Testis (tissue), 5 donors: ENCODE measurements at places on chromosomes 12 and 14. TPM values are rescaled to one million over a fixed set of nuclear protein-coding genes. Genes with fewer than 3 reads are reported as not detected.
A peak's percentile ranks its signal among the peaks of the same experiment; 100 is the strongest.

DNA sequence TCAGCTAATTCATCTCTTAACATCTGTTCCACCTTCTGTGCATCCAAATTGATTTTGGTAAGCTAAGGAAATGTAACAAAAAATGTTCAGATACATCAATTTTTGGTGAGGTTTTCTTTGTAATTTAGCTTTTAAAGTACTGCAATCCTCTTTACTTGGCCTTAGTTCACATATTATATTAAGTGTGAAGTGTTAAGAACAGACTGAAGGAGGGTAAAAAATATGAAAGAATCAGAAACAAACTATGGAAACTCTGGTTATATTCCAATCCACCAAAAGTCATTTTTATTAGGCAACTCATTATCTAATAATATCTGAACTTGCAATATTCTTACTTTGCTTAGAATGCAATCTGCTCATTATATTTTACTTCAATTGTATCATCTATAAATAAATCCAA lies 49.1 kb downstream of the CEP290 start:
- H3K36me3 ChIP-seq = no peaks in the 10 kb centered on the region
- no peak for DNase-seq
- H3K4me1 ChIP-seq = no peaks in the 10 kb centered on the region
- H3K27ac ChIP-seq = no peak overlapping the region
- H3K27me3 ChIP-seq = no peaks in the 10 kb centered on the region

GRCh38 chr14:73787486-73788316 lies 63.9 kb upstream of the PTGR2 start:
- H3K27ac ChIP-seq = peak overlapping the region; percentile 87
- no peaks in the 10 kb centered on the region for H3K36me3 ChIP-seq
- H3K4me1 ChIP-seq = peaks cover 63% of the 10 kb centered on the region
- H3K27me3 ChIP-seq = no peaks in the 10 kb centered on the region

- DNase-seq = no peak
- H3K27ac ChIP-seq = no peak overlapping the region
- no peaks in the 10 kb centered on the region for H3K36me3 ChIP-seq
- H3K4me3 ChIP-seq = no peak overlapping the region
- peaks cover 8% of the 10 kb centered on the region for H3K4me1 ChIP-seq
- H3K27me3 ChIP-seq = no peaks in the 10 kb centered on the region
Measured at GRCh38 chr12:95788637-95789036, 1.9 kb downstream of the NTN4 start.

GRCh38 chr14:64098120-64098519 lies 196.1 kb downstream of the ESR2 start:
- no peak overlapping the region for H3K4me3 ChIP-seq
- H3K27ac ChIP-seq = no peak overlapping the region
- no peaks in the 10 kb centered on the region for H3K36me3 ChIP-seq
- no peaks in the 10 kb centered on the region for H3K4me1 ChIP-seq
- DNase-seq = no peak

DNA sequence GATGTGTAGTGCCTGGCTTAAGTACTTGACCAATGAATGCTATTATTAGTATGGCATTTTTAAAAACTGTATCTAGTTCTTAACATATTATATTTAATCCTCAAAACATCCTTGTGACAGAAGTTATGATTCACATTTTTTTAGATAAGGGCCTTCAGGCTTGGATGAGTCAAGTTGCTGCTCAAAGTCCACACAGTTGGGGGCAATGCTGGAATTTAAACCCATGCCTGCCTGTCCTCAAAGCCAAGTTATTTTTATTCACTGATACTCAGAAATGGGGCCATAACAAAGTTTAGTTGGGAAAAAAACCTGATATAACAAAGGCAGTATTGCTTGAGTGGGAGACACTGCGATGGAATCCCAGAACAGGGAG lies 50.6 kb downstream of the RFX4 start:
- H3K27ac ChIP-seq = no peak overlapping the region
- H3K36me3 ChIP-seq = no peaks in the 10 kb centered on the region

- no peaks in the 10 kb centered on the region for H3K4me1 ChIP-seq
- peak overlapping the region; percentile 28 for H3K4me3 ChIP-seq
- no peak for DNase-seq
- no peaks in the 10 kb centered on the region for H3K27me3 ChIP-seq
- H3K36me3 ChIP-seq = no peaks in the 10 kb centered on the region
Measured at GRCh38 chr12:80400571-80400991, 43.5 kb upstream of the PTPRQ start.

DNA sequence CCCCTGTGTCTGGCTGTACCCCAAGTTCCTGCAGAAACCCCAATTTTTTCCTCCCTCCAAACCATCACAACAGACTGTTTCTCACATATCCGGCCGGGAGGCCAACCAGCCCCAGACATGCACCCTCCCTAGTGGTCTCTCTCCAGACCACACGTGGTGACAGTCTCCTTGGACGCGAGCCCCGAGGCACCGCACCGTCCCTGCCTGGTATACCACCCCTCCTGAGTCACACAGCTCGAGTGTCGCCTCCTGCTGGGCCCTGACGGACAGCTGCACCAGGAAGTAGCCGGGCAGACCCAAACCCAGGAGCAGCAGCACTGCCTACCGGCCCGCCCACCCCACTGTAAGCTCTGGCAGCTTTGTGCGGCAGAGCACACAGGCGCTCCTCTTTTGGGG lies 97.4 kb downstream of the RFLNA start:
- no peaks in the 10 kb centered on the region for H3K36me3 ChIP-seq
- no peak for DNase-seq
- no peak overlapping the region for H3K4me3 ChIP-seq
- H3K4me1 ChIP-seq = peaks cover 84% of the 10 kb centered on the region

DNA sequence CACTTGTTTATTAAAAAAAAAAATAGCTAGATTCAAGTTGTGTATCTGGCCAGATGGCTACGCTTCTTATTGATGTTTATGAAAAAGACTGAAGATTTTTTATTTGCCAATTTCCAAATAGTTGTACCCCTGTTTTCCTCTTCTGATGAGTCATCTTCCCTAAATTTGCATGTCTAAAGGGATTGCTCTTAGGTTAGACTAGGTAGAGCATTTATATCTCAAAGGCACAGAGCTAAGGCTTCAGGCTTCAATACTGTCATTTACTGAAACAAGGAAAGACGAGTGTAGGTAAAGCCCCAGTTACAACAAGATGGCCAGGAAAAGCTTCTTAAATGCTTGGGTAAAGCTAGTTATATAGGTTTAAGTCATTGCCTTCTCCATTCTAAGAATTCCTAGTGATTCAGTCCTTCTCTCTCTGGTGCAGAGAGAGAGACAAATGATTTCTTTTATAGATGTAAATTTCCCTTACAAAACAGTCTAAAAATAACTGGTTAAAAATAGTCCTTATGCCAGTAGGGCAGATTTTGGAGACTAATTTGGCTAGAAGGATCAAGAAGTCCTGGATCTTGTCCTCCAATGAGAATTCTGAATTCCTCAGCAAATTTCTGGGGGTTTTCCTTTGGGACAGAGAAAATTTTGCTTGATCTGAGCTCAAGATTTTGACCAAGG lies 26.1 kb downstream of the LEMD3 start:
- H3K4me3 ChIP-seq = no peak overlapping the region
- H3K36me3 ChIP-seq = no peaks in the 10 kb centered on the region
- DNase-seq = no peak
- H3K27ac ChIP-seq = no peak overlapping the region
- no peaks in the 10 kb centered on the region for H3K27me3 ChIP-seq

Gene SPIC
- not detected for total RNA-seq

Gene PDE3A
- 1.6 TPM for total RNA-seq

Gene WNT5B
- 4.6 TPM for total RNA-seq

Gene GLIPR1L1
- total RNA-seq = 1.9 TPM

Gene KRT4
- not detected for total RNA-seq

Gene PTPRO
- total RNA-seq = 1.1 TPM
